ENCODE measurements at places on chromosomes 12 and 14.

GRCh38 chr12:47903151-47903611, 1.6 kb downstream of the VDR start:
- no peak for DNase-seq

GRCh38 chr12:106804668-106805067, 30.2 kb downstream of the RIC8B start:
- DNase-seq, result no peak

DNA sequence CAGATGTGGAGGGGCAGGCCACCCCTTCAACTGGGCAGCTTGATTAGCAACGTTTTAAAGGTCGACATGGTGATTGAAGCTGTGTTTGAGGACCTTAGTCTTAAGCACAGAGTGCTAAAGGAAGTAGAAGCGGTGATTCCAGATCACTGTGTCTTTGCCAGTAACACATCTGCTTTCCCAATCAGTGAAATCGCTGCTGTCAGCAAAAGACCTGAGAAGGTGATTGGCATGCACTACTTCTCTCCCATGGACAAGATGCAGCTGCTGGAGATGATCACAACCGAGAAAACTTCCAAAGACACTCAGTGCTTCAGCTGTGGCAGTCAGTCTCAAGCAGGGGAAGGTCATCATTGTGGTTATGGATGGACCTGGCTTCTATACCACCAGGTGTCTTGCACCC, 23.9 kb upstream of the AICDA start:
- no peak for DNase-seq

DNA sequence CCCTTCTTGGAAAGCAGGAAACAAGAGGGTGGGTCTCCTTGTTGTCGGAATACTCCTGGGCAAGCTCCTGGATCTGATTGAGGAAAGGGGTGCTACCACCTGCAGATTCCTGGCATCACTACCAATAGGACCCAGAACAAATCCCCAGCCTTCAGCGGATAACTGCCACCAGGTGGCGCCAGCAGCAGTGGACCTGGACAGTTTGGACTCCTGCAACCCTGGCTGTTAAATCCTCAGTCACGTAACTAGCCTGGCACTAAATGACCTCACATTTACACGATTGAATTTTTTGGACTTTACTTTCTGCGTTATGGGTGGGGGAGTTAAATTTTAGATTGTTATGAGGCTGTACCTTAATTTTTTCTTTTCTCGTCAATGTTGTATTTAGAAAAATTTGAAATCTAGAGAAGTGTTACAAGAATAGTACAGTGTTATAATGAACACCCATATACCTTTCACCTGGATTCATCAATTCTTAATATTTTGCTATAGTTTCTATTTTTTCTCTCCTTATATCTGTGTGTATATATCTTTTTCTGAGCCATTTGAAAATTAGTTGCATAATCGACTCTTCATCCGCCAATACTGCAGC, 95.6 kb downstream of the GAS2L3 start:
- peak; percentile 69 for DNase-seq

GRCh38 chr12:114767906-114768722, 84.1 kb upstream of the TBX3 start:
- no peak for DNase-seq

DNA sequence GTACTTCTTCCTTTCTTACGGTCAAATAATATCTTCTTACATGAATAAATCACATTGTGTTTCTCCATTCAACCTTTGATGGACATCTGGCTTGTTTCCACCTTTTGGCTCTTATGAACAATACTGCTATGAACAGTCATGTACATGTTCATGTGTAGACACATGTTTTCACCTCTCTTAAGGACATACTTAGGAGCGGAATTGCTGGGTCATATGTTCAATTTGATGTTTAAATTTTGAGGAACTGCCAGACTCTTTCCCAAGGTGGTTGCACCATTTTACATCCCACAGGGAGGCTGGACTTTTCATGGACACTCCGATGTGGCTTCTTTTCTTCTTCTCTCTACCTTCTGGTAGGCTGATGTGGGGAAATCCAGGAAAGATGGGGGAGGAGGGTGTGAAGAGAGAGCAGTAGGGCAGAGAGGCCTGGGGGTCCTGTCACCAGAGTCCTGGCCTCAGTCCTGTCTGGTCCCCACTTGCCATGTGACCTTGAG, 16.8 kb downstream of the LGMN start:
- no peak for DNase-seq

DNA sequence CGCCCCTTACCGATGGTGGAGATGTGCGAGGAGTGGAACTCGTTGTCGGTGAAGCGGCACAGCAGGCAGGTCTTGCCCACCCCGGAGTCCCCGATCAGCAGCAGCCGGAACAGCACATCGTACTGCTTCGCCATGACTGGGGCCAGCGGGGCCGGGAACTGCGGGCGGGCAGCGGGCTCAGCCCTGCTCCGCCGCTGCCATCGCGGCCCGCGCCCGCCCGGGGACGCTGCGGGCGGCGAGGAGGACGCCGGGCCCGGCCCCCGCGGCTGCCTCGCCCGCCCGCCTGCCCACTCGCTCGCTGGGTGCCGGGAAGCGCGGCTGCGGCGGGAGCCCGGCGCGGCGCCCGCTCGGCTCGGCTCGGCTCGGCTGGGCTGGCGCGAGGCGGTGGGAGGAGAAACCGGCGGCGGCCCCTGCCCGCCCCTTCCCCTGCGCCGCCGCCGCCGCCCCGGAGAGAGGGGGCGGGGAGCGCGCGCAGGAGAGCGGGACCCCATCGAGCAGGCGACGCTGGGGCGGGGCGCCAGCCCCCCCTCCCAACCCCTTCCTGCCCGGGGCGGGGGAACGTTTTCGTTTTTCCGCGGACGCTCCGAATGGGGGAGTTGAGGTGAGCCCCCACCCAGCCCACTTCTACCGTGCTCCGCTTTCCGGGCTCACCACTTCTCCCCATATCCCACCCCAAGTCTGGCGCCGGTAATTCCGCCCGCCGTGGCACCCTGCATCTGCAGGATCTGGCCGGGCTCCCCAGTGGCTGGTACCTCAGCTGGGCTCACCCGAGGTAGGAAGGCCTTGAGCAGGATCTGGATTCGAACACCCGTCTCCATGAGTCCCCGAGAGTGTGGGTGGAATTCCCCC, at the start of gene RAB15:
RAB15 (minus strand) TSS at position 394 of the 849 bp plus-strand sequence; CDS start at position 134, 260 bp downstream.
- peak; percentile 28 for DNase-seq

- no peak for DNase-seq
Observed at GRCh38 chr14:72544615-72545387, 349.1 kb downstream of the DPF3 start.

GRCh38 chr12:32906399-32907165, 10.0 kb upstream of the PKP2 start:
- no peak for DNase-seq

DNA sequence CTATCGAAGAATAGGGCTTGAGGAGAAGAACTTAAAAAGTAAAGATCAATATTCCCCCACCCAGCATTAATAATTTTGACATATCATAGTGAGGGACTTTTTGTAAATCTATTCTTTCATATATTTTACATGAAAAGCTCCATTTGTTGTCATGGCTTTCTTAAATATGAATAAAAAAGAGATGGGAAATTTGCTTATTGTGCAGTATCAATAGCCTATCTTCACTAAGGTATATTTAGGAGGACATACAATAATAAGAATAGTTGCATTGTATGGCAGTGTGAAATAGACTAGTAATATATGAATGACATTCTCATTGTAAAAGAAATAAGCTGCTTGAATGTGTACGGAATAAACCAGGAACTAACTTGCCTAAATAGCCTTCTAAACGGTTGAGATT, 5.5 kb upstream of the TCP11L2 start:
- no peak for DNase-seq

- no peak for DNase-seq
Observed at GRCh38 chr14:100282766-100283419, 23.4 kb downstream of the SLC25A29 start.

- no peak for DNase-seq
Observed at GRCh38 chr12:111312016-111312415, 56.9 kb downstream of the PHETA1 start.

- no peak for DNase-seq
Observed at GRCh38 chr14:20789230-20789813, 8.3 kb downstream of the RNASE6 start.

- DNase-seq, result no peak
Observed at GRCh38 chr12:15939111-15939510, 28.0 kb downstream of the DERA start.

- DNase-seq, result no peak
Observed at GRCh38 chr14:75549169-75549568, 26.9 kb downstream of the BATF start.

- no peak for DNase-seq
Observed at GRCh38 chr14:104595116-104595675, 9.4 kb downstream of the TMEM179 start.

GRCh38 chr14:99945732-99946651, 119.2 kb upstream of the EVL start:
- DNase-seq, result no peak

DNA sequence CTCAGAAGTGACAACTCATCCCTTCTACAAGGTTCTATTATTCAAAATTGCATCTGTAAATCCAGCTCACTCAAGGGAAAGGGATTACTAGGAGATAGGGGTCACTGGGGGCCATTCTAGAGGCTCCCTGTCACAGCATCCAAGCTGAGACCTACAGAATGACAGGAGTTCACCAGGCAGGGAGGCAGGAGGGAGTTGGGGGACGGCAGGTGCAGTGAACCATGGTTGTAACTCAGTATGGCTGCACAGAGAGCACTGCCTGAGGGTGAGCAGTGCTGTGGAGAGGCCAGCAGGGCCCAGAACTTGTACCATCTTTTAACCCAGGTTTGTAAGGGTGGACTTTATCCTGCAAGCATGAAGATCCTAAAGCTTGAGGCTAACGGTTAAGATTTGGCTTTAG, 37.9 kb upstream of the SINHCAF start:
- DNase-seq, result no peak

GRCh38 chr12:50188241-50188781, 21.1 kb upstream of the CERS5 start:
- DNase-seq, result no peak

GRCh38 chr12:54159140-54159539, 29.6 kb downstream of the SMUG1 start:
- peak; percentile 9 for DNase-seq

GRCh38 chr14:105120056-105120455, 48.5 kb downstream of the JAG2 start:
- DNase-seq, result no peak

- no peak for DNase-seq
Observed at GRCh38 chr12:106275458-106275857, 27.1 kb upstream of the TCP11L2 start.

DNA sequence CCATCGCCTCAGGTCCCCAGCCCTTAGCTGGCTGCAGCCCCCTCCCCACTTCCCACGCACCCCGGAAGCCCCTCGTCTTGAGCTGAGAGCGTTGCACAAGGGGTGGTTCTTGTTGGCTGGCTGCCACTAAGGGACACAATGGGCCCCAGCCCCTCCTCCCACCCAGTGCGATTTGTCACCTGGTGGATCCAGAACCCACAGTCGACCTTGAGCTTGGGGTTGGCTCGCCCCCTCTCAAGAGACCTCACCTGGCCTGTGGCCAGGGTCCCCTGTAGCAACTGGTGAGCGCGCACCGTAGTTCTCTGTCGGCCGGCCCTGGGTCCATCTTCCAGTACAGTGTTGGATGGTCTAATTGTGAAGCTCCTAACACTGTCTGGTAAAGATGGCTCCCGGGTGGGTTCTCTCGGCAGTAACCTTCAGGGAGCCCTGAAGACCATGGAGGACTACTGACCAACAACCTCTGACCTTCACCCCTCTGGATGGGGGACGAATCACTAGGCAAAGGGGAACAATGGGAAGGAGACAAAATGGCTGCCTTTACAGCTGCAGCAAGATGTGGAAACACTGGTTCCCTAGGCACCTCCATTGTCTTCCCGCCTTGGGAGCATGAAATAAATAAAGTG, 6.6 kb downstream of the PHB2 start:
- DNase-seq, result no peak

GRCh38 chr12:92055877-92056276, 89.8 kb downstream of the BTG1 start:
- DNase-seq, result no peak

- DNase-seq, result no peak
Observed at GRCh38 chr12:74900232-74900631, 309.4 kb downstream of the KCNC2 start.

GRCh38 chr12:95164656-95165055, 52.6 kb downstream of the FGD6 start:
- DNase-seq, result no peak

GRCh38 chr12:48054955-48055821, 50.7 kb downstream of the SENP1 start:
- DNase-seq, result no peak

- DNase-seq, result no peak
Observed at GRCh38 chr12:116137318-116137717, 140.2 kb downstream of the MED13L start.

DNA sequence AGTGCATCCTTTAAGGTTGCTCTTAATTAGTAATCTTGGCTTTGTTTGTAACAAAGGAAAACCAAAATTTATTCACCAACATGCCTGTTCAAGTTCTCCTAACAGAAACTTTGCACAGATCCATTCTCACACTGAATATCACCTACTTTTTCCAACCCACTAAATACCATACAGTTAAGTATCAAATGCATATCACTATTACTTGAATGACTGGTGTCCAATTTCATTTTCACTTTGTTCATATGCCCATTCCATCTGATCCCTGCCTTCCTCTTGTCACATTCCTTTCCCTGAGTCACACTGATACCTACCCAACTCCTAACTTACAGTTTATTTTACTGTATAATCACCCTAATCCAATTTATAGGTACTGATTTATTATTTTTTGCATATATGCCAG, 286.4 kb downstream of the NELL2 start:
- DNase-seq, result peak; percentile 2

DNA sequence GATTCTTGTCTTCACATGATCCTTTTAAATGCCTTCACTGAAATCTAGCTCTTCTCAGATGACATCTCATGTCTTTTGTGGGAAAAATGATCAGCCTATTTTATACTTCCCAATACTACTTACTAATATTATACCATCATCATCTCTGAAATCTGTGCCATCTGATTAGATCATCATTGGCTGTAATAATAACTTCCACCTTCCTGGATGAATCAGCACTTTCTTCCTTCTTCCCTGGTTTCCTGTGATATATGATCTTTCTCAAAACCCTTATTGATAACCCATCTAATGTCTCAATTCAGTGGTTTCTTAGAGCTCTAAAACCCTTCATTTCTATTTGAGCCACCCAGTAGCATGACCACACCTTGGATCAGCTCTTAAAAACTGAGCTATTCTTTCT, 30.9 kb downstream of the GPR137C start:
- no peak for DNase-seq

DNA sequence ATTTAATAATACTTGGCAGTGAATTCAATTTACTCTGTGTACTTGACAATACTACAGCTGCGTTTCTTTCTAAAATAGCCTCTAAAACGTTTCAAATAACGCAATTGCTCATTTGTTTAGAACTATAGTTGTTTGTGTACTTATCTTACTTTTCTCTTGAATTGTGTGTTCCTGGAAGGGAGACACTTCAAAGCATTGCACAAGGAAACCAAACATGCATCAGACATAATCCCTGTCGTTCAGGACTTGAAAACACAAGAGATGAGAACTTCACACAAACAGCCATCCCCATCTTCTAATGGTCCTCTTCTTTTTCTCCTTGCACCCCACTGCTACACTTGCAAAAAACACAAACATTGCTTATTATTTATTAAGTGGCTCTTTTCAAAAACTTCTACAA, 38.5 kb downstream of the PTGER2 start:
- DNase-seq, result no peak

GRCh38 chr12:51098611-51099010, 15.2 kb upstream of the CSRNP2 start:
- DNase-seq, result no peak

All from kidney glomerular epithelial cell (primary cell).